ENCODE measurements at places on chromosomes 6 and 20.

DNA sequence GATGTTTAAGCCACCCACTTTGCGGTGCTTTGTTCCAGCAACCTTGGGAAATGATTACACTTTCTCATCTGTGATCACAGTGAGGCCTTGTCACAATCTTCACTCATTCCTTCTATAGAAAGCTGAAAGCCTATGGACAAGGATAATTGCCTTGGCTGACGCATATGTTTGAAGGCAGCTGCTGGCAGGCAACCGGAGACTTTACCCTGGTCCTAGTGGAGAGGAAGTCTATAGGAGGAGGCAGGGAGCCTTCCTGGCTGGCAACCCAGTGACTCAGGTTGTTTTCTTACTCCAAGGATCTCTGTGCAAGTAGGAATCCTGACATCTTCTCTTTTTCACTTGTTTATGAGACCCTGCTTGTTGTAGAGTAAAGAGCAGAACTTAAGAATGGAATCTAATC, 34.1 kb upstream of the ESR1 start:
- no peak for DNase-seq

- no peak for DNase-seq
Observed at GRCh38 chr20:7015257-7015656, 247.8 kb downstream of the BMP2 start.

GRCh38 chr20:4817230-4817671, 95.5 kb downstream of the PRND start:
- DNase-seq, result no peak

DNA sequence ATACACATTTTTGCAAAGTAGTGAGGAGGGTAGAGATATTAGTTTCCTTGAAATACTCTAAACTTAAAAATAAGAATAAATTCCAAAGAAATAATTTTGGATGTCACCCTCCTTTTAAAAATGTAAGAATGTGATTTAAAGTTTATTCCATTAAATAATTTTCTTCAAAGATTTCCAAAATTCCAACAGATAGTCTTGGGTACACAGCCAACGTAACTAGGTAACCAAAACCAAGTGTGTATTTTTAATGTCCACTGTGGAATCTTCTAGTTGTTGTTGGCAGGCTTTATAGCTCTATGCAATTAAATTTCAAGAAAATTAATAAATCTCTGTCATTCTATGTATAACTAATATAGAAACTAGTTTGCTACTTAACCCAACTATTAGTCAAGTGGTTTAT, 101.3 kb downstream of the COL21A1 start:
- no peak for DNase-seq

DNA sequence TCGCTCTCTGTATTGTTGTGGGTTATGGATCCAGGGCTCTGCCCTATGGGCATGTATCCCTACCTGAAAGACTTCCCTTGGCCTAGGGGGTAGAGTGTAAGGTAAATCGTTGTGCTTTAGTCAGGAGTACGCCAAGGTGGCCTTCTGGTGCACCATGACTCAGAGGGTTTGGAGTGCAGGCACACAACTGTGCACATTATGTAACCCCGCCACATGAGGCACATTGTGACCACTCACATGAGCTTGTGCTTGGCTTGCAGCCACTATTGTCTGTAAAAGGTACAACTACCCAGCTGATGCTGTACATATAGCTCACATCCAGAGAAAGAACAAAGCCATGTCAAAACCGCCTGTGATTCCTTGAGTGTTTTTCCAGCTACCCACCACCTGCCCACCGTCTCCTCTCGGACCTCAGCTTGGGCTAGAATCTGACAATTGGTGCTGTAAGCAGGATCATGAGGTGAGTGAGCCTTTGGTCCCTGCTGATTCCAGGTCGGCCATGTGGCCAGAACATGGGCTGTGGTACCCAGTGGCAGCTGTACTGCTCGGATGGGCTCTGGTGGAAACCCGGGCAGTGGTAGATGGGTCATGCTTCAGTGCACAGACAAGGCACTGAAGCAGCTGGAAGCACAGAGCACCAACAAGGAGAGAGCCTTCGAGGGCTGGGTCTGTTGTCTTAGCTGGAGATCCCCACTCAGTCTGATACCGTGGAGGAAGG, 33.8 kb downstream of the HDDC2 start:
- no peak for DNase-seq

- DNase-seq, result no peak
Observed at GRCh38 chr20:41440882-41441281, 74.3 kb upstream of the EMILIN3 start.

DNA sequence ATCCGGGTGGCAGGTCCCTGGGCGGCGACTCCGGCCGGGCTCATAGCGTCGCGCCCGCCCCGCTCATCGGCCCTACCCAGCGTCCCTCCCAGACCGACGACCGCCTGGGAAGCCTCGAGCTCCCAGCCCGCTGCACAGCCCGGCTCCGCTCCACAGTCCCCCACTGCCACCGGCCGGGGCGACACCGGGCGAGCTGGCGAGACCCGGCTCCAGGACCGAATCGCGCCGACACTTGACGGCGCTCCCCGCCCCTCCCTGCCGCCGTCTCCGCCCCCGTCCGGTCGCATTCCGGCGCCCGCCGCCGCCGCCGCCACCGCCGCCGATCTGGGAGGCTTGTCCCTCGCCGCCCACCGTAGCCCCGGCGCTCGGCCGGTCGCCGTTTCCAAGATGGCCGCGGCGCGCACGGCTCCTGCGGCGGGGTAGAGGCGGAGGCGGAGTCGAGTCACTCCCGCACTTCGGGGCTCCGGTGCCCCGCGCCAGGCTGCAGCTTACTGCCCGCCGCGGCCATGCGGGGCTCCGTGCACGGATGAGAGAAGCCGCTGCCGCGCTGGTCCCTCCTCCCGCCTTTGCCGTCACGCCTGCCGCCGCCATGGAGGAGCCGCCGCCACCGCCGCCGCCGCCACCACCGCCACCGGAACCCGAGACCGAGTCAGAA, at the start of gene MAP3K4:
TSS of gene MAP3K4 (plus strand) at position 364 of the 655 bp plus-strand sequence. CDS start at position 527, 163 bp downstream.
- peak; percentile 82 for DNase-seq

GRCh38 chr6:5172897-5173474, 87.8 kb downstream of the LYRM4 start:
- no peak for DNase-seq

- DNase-seq, result no peak
Observed at GRCh38 chr20:45019762-45020123, 53.4 kb downstream of the STK4 start.

- no peak for DNase-seq
Observed at GRCh38 chr6:170089963-170090362, 200.9 kb downstream of the DLL1 start.

DNA sequence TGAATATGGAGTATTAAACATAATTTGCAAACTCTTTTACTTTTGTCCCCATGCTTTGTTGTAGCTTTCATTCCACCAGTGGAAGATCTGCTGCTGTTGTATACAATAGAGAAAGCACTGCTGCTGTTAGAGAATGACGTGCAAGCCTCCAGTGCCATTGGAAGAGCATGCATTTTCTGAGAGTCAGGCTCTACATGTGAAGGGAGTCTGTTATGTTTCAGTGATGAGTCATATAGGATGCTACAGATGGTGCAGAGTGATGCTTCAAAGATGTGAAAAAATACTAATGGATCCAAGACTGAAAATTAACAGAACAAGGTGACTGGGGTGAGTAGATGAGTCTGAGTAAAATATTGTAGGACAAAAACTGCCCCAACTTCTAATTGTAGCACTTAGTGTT, 22.4 kb upstream of the BACH2 start:
- DNase-seq, result no peak

DNA sequence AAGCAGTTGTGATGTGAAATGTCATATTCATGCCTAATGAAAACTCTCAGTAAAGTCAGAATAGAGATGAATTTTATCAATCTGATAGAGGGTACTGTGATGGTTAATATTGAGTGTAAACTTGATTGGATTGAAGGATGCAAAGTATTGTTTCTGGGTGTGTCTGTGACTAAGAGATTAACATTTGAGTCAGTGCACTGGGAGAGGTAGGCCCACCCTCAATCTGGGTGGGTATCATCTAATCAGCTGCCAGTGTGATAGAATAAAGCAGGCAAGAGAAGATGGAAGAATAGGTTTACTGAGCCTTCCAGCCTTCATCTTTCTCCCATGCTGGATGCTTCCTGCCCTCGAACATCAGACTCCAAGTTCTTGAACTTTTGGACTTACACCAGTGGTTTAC, 124.3 kb downstream of the CENPW start:
- no peak for DNase-seq

- DNase-seq, result no peak
Observed at GRCh38 chr6:139550361-139550760, 175.9 kb upstream of the CITED2 start.

GRCh38 chr6:152716322-152716721, 18.6 kb downstream of the MYCT1 start:
- no peak for DNase-seq

DNA sequence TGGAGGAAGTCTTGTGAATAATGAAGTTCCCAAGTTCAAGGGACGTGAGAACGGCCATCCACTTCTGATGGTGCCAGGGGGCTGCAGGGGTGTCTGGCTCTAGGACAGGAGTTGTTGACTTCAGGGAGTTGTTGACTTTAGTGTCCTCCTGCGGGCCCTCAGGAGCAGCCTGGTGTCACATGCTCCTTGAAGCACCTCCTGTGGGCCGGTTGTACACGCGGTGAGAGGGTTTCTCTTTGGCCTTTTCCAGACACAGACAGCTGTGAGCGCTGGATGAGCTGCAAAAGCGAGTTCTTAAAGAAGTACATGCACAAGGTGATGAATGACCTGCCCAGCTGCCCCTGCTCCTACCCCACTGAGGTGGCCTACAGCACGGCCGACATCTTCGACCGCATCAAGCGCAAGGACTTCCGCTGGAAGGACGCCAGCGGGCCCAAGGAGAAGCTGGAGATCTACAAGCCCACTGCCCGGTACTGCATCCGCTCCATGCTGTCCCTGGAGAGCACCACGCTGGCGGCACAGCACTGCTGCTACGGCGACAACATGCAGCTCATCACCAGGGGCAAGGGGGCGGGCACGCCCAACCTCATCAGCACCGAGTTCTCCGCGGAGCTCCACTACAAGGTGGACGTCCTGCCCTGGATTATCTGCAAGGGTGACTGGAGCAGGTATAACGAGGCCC, 77.8 kb downstream of the ISM1 start:
- DNase-seq, result no peak

DNA sequence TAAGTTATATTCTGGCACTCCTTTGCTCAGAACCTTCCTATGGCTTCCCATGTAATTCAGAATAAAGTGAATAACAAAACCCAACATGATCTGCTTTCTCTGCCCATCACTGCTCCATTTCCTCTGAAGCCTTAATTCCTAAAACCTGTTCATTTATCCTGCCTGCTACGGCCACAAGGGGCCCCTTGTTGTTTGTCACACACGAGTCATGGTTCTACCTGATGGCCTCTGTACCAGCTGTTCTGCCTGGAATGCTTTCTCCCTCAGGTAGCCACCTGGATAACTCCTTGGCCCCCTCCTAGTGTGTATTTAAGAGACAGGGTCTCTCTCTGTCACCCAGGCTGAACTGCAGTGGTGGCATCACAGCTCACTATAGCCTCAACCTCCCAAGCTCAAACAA, 26.8 kb downstream of the ERGIC3 start:
- DNase-seq, result no peak

- no peak for DNase-seq
Observed at GRCh38 chr6:137303441-137303840, 84.3 kb upstream of the IFNGR1 start.

DNA sequence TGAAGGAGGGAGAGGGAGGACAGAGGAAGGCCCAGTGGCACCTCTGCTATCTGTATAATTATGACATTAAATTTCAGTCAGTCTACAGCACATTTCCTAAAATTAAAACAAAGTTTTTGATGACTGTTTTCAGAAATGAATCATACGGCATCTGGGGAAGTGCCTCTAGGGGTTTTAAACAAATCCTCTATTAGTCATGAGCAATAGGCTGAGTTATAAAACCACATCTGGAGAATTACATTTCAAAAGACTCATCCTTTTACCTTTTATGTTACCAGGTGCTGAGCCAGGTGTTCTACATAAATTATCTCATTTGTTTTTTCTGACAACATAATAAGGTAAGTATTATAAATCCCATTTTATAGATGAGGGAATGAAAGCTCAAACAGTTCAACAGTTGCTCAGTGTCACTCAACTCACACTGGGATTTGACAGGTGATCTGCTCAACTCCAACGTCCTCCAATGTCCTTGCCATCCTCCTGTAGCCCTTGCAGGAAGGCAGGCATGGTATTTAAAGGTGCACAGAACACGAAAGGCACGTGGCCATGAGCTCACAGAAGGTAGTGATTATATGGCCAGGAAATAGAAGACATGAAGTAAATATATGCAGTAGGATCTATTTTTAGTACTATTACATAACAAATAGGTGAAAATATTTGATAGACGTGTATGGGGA, 184.2 kb upstream of the MAN1A1 start:
- no peak for DNase-seq

GRCh38 chr20:41453010-41453950, 86.7 kb upstream of the EMILIN3 start:
- DNase-seq, result no peak

DNA sequence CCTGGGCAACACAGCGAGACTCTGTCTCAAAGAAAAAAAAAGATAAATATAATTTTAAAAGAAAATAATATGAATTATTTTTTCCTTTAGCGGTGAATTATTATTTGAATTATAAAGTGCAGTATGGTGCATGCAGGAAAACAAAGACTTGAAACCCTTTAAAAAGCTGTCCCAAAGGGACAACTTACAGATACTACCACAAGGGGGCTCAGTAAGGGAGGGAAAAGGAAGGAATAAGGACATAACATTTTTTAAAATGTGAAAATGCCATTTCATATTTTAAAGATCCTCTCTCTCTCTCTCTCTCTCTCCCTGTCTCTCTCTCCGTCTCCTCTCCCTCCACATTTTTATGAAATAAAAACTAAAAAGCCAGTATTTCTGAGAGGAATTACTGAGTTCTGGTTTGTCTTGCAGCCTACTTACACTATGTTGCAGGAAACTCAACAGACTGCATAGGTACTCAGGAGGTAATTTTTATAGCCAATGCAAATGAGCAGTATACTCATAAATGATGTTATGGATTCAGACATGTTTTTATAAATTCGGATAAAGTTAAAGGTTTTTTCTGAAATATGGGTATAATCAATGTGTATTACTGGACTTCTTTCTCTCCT, 455.0 kb upstream of the GJE1 start:
- peak; percentile 6 for DNase-seq

DNA sequence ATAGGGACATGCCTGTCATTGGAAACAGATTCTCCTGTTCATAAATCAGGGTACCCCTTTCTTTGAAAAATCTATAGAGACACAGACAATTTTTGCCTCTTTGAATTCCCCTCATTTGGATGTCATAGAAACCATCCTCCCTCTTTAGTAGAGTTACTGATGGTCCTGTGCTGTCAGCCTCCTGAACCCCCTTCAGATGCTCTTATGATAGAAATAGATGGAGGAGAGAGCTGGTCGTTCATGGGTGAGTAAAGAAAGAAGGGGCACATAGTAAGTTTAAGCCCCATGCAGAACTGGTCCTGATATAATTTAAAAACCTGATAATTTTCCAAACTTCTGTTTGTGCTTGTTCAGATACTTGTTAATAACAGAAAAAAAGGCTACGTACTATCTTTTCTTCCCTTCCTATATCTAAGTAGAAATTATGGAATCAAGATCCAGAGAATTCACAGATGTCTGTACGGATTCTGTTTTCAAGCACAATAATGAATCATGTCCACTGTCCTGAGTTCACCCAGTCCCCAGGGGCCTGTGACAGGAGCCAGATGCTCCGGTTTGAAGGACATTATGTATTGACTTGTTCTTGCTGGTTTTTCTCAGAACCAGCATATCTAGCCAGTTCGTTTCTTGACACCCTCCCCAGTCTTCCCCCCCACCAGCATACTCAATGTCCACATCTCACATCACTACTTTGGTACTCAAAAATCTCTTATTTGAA, 78.1 kb downstream of the NCOA7 start:
- DNase-seq, result no peak
